ENCODE measurements at places on chromosomes 2 and 18. TPM values are rescaled to one million over a fixed set of nuclear protein-coding genes. Genes with fewer than 3 reads are reported as not detected.

CTIF gene
- 54.5 TPM for total RNA-seq

GKN2 gene
- not detected for total RNA-seq

KLHL41 gene
- 139 TPM for total RNA-seq

RAB6C gene
- 0.22 TPM for total RNA-seq

REG3G gene
- not detected for total RNA-seq

KCNG2 gene
- not detected for total RNA-seq

CHRNG gene
- total RNA-seq: not detected

SSB gene
- total RNA-seq: 45.4 TPM

DUSP19 gene
- total RNA-seq: 10.8 TPM

IMP4 gene
- total RNA-seq: 60.2 TPM

Data from Right ventricle myocardium superior (tissue), 1 donor.